Pons (tissue), 1 donor: ENCODE measurements at places on chromosomes 3 and 15.

GRCh38 chr15:81024265-81024872 is 23.6 kb downstream of the TLNRD1 start:
- peak; percentile 38 for DNase-seq

DNA sequence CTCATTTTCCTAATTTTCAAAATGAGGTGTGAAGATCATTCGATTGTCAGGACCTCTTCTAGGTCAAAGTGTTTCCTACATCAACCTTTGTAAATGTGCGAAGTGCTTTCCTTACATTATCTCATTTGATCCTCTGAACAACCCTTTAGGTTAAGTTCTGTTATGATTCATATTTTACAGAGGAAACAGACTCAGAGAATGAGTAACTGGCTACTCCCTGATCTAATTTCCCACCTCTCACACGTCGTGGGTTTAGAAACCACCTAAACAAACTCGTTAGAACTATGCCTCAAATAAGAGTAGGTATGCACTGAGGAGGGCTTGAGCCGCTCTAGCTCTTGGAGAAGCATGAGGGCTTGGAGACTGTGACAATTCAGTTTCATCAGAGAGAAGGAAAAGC is 148.6 kb downstream of the CD47 start:
- no peak for DNase-seq

DNA sequence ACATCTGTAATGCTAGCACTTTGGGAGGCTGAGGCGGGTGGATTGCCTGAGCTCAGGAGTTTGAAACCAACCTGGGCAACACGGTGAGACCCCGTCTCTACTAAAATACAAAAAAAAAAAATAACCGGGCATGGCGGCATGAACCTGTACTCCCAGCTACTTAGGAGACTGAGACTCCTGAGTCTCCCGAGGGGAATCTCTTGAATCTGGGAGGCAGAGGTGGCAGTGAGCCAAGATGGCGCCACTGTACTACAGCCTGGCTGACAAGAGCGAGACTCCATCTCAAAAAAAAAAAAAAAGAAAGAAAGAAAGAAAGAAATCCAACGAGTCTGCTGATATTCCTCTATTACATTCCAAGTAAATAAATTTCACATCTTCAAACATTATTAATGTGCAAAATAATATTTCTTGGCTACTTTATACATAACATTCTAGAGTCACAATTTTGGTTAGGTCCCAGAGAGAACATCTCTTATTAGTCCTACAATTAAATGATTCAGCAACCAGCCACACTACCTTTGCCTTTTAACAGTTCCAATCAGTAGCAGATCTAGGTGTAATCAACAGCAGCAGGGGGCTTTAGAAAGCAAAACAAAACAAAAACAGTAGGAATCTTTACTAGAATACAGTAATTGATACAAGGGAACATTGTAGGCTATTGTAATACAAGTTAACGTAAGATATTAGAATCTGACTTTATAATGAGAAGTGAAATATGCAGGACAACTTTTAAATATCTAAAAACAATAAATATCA is 195.8 kb downstream of the TBC1D5 start:
- DNase-seq = no peak

DNA sequence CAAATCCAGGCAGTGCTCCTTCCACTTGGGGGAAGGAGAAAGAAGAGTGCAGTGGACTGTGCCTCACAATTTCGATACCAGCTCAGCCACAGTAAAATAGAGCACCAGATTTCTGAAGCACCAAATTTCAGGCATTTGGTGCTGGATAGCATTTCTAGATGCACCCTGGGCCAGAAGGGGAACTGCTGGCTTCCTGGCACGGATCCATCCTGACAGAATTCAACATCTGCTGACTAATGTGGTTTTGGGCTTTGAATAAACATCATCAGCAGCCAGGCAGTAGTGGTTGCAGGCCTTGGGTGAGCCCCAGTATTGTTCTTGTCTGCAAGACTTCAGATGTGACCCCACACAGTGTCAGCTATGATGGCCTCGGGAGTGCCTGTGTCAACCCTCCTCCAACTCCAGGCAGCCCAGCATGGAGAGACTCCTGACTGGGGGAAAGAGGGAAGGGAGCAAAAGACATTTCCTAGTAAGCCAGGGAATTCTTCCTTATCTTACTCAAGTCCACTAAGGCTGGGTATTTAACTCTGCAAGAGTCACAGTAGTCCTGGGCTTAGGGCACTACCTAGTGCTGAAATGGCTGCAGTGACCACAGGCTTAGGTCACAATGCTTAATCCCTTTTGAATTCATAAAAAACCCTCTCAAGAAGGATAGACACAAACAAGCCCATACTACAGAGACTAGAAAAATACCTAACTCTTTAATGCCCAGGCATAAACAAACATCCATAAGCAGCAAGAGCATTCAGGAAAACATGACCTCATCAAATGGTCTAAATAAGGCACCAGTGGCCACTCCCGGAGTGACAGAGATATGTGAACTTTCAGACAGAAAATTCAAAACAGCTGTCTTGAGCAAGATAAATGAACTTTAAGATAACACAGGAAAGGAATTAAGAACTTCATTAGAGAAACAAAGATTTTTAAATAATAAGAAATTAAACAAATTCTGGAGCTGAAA is 74.7 kb downstream of the SPATA16 start:
- no peak for DNase-seq

- peak; percentile 49 for DNase-seq
These were observed 38.7 kb upstream of the SNRK start for GRCh38 chr3:43247561-43248184.

DNA sequence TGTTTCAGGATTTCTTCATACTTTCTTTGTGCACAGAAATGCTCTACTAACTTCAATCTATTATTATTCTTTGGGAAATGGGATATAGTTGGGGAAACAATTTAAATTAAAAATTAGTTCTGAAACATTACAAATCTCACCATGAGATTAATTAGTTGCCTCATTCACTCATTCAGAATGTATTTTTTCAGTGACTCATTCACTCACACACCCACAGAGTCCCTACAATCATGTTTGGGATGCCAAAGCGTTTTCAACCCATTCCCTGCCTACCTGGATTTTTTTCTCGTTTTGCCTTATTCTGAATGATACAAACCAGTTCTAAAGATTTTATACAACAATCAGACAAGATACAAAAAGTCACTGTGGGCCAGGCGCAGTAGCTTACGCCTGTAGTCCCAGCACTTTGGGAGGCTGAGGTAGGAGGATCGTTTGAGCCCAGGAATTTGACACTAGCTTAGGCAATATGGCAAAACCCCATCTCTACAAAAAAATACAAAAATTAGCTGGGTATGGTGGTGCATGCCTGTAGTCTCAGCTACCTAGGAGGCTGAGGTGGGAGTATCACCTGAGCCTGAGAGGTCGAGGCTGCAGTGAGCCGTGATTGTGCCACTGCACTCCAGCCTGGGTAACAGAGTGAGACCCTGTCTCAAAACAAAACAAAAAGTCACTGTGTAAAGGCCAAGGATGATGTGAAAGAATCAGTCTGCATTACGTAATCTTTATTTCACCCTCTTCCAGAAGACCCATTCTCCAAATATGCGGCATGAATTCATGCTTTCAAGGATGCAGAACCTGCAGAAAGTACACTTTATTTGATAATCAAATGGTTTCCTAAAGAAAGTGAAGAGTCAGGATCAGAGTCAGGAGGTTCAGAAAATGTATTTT is 34.8 kb upstream of the ARHGEF3 start:
- DNase-seq = no peak

DNA sequence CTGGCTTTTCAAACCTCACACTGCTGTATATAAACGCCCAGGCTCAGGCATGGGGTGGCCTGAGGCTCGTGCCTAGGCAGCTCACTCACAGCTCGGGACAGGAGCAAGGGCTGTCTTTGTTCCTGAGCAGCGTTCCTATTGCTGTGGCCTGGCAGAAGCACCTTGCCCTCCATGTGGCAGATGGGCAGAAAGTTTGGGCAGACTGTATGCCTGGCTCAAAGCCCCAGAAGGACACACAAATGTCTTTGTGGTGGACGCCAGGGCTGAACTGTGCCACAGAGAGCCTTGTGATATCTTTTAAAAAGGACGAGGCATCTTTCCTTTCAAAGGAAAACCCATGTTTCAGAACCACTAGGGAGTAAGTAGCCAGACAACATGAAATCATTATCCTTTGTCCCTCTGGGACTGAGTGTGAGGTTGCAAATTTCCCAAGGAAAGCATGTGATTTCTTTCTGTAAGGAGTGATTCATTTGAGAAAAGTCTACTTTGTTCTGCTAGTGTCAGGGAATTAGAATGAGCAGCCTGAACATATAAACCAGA is 29.3 kb upstream of the UBE2E1 start:
- peak; percentile 89 for DNase-seq

DNA sequence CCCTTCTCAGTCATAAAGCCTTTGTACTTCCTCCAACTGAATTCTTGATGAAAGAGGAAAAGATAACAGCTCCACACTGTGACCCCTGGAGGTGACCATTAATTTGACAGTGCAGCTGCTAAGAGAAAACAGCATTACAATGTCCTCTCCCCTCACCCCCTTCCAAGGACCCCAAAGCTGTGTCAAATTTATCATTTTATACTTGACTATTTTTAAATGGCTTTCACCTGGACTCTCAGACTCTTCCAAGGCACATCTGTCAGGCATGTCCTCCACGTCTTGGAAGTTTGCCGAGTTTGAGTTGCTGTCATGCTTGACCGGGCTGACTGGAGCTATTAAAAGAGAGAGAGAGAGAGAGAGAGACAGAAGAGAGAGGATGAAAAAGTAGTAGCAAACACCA is 236.5 kb downstream of the WDR72 start:
- DNase-seq = no peak

DNA sequence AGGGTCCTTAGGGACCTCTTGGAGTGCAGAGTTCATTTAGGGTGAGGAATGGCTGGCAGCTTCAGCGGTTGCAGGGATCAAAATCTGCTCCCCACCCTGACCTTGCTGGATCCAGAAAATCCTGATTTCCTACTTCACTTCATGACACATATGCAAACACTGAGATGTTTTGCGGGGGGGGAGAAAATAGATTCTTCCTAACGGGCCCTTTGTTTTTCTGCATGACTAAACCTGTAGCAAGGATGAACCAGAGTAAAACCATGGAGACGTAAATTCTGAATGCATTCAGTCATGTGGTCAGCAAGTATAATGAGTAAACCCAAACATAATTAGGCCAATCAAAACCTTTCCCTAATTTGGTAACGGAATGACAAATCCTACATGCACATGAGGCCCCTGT is 20.0 kb upstream of the RBP1 start:
- no peak for DNase-seq

GRCh38 chr3:39474126-39474515 is 6.6 kb downstream of the MOBP start:
- DNase-seq = no peak

GRCh38 chr3:172680684-172681083 is 30.2 kb downstream of the NCEH1 start:
- DNase-seq = no peak

GRCh38 chr3:188754267-188754666 is 417.5 kb upstream of the TPRG1 start:
- DNase-seq = no peak

- DNase-seq = no peak
These were observed 188.2 kb downstream of the ITPR1 start for GRCh38 chr3:4681301-4681700.

DNA sequence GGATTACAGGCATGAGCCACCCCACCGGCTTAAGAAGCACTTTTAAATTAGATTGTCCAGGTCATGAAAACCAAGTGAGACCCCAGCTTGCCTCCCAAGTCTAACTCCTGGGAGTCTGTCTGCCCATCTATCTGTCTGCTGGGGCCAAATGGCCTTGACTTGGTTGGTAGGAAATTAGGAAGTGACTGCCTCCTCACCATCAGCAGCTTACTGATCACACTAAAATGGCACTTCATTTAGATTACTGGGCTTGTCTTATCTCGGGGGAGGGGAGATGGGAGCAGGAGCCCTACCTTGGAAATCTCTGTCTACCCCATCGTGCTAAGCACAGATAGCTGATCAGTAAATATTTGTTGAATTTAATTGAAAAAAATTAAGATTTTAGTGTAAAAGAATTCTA is 5.6 kb upstream of the LRRC2 start:
- no peak for DNase-seq

DNA sequence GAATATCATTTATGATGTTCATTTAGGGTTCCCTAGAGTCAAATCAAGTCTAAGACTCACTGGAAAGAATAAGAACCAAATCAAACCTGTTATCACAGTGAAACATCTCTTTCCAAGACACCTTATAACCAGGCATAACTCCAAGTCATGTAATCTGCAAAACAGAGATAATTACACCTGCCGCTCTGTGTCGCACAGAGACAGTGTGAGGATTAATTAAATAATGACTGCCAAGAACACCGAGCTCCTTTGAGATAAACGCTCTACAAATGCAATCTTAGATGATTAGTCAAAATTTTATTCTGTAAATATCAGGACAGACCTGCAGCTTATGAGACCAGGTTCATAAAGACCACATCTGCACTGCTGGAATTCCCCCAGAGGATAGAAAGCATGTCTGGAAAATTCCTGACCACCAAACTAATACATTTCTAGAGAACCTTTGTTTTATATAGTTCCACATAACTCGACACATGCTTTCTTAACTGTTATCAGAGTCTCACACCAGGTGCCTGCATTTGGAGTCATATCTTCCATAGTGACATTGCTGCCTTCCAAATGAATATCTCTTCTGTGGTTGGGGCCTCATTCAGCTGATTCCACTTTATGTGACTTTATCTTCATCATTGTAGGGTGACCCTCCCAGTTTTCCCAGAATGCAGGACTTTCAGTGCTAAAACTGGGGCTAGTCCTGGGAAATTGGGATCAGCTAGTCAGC is 252.8 kb downstream of the CD47 start:
- DNase-seq = no peak

GRCh38 chr15:41115652-41116115 is 396 bp downstream of the INO80 start:
- DNase-seq = peak; percentile 55

DNA sequence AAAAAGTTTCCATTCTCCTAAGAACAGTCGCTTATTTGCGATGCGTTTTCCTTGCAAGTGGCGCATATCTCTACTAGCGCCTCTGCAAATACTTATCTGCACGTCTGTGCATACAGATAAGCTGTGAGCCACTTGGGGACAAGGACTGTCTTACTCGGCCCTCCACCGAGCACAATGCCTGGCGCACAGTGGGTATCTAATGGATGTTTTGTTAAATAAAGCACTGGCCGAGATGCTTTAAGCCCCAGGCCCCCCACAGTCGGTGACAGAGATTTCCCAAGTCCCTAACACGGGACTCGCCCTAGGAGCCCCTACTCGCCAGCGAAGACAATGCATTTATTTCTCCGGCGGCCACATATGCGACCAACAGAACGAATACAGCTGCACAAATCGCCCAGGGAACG is 503 bp downstream of the HLTF start:
- DNase-seq = peak; percentile 59

DNA sequence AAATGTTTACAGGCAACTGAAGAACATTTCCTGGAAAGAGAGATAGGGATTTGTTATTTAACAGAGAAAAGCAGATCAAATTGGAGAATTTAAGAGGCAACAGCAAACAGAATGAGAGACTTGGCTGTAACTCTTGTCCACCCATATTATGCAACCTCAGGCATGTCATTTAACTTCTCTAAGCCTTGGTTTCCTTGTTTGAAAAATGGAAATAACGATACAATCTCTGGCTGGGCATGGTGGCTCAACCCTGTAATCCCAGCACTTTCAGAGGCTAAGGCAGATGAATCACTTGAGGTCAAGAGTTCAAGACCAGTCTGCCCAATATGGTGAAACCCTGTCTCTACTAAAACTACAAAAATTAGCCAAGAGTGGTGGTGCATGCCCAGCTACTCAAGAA is 23.7 kb downstream of the ARRDC4 start:
- no peak for DNase-seq
